ENCODE measurements at places on chromosomes 6 and 20.

- DNase-seq: no peak
Measured at GRCh38 chr20:9298906-9299305, 215.5 kb upstream of the LAMP5 start.

DNA sequence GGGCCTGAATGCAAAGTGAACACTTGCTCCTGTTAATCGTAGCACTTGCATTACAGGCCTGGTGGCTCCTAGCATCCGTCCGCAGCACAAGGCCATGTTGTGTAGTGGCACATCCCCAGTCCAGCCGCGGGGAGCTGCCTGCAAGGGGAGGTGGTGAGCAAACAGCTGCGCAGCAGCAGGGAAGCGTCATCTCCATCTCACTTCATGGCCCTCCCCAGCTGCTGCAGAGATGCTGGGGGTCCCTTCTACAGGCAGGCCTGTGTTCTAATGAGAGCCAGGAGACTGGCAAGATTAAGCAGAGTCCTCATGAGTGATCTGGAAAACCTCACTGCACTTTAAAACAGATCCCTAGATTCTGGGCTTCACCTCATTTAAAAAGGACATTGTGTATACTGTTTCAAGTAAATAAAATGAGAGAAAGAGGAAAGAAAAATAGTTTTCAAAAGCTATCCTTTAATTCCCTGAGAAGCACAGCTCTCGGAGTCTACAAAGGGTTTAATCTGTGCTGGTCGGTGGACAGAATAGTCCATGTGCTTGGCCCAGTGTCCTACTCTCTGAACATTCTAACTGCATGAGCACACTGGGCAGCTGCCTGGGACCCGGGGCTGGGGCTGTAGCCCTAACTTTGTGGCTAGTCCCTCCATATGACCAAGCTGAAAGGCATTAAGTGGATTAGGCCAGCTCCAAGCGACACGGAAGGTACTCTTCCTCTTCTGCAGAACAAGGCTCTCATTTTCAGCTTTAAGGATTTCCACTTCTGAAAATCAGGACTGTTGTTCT, 125.8 kb downstream of the LY86 start:
- no peak for DNase-seq

DNA sequence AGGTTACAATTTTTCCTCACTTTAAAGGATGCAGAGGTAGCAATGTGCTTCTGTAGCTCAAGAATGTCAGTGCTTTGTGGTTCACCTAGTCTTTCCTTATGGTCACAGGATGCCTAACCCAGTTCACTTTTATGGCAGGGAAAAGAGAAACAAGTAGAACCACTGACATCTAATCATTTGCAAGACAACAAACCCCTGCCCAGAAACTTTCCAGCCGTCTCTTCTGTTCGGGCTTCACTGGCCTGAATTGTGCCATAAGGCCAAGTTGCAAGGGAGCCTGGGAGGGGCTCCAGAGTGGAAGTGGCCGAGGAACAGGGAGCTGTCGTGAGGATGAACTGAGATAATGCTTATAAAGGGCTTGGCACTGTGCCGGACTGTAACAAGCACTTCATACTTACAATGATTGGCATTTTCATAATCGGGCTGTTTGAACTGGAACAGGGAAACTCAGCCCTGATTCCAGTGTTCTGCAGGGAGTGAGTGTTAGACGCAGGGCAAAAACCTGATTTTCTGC, 212.6 kb downstream of the BCAS1 start:
- no peak for DNase-seq

- no peak for DNase-seq
Measured at GRCh38 chr20:61662968-61663331, 402.7 kb downstream of the TAF4 start.

DNA sequence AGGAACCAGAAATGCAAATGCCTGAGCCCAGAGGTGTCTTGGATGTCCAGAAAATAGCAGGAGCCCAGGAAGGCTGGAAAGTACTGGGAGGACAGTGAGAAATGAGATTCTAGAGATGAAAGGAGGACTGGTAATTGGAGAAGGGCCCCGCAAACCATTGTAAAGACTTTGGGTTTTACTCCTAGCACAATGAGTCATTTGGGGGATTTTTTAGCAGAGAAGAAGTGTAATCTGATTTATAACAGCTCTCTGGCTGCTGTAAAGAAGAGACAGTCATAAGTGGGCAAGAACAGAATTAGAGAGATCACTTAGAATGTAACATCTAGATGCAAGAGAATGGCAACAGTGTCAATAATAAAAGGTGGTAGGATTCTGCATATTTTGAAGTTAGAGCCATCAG, 40.2 kb downstream of the SLC35F1 start:
- DNase-seq: no peak

DNA sequence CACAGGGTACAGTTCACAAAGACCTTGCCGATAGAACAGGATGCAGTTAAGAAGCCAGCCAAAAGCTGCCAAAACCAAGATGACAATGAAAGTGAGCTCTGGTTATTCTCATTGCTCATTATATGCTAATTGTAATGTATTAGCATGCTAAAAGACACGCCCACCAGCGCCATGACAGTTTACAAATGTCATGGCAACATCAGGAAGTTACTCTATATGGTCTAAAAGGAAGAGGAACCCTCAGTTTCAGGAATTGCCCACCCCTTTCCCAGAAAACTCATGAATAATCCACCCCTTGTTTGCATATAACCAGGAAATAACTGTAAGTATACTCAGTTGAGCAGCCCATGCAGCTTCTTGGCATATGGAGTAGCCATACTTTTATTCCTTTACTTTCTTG, 748.7 kb downstream of the QKI start:
- DNase-seq: no peak

All from fibroblast of pulmonary artery (primary cell).